ENCODE measurements at places on chromosomes 12 and 14.

GRCh38 chr14:50303744-50304471, 8.1 kb downstream of the L2HGDH start:
- DNase-seq: no peak

GRCh38 chr12:89227774-89228173, 124.5 kb downstream of the DUSP6 start:
- DNase-seq: no peak

DNA sequence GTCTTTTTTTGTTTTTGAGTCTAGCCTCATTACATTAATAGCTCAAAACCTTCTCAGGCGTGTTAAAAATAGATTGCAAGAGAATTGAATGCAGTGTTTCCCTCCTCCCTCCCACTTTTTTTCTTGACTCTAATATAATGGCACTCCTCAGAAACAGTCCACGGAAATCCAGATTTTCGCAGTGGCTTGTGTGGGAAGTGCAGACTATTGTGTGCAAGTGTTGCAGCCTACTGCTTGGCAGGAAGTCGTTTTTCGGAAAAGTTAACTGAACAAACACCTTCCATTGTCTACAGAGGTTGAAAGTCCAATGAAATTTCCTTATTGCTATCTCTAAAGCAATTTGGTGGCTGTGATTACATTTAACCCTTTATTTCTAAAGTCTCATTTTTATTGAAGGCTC, 147.9 kb upstream of the E2F7 start:
- DNase-seq: no peak

GRCh38 chr14:68306934-68307789, 485.7 kb downstream of the ZFP36L1 start:
- DNase-seq: no peak

Measured in cardiac septum (tissue), 1 donor.